ENCODE measurements at places on chromosomes 7 and 10.

- DNase-seq, result no peak
Observed at GRCh38 chr10:51074238-51075028, at the start of gene PRKG1. PRKG1 (plus strand) TSS chr10:51074487.

DNA sequence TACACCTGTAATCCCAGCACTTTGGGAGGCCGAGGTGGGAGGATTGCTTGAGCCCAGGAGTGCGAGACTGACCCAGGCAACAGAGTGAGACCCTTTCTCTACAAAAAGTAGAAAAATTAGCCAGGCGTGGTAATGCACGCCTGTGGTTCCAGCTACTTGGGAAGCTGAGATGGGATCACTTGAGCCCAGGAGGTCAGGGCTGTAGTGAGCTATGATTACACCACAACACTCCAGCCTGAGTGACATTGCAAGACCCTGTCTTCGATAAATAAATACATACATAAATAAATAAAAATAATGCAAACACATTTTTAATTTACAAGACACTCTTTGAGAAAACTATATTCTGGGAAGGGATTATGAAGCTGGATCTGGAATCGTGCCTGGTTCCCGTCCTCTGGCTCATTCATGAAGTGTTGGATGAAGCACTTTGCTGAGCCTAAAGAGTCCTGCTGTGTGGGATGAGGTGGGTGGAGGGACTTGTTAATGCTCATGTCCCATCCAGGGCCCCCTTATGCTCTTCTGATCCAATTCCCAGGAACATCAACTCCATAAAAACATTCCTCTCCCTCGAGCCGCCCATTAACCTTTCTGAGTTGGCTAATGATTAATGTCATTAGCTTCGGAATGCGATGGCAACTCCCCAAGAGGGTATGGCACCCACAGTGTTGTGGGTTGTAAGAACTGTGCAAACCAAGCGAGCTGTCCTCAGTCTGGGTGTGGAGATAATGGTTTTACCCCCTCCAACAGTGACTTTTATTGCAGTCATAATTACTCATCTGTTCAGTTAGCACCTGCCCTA lies 236.3 kb downstream of the BAMBI start:
- no peak for DNase-seq

- no peak for DNase-seq
Observed at GRCh38 chr7:1057416-1058291, 13.3 kb downstream of the GPR146 start.

- no peak for DNase-seq
Observed at GRCh38 chr10:8066124-8066523, 11.6 kb downstream of the GATA3 start.

GRCh38 chr10:6384847-6385246 lies 182.1 kb downstream of the PFKFB3 start:
- no peak for DNase-seq

DNA sequence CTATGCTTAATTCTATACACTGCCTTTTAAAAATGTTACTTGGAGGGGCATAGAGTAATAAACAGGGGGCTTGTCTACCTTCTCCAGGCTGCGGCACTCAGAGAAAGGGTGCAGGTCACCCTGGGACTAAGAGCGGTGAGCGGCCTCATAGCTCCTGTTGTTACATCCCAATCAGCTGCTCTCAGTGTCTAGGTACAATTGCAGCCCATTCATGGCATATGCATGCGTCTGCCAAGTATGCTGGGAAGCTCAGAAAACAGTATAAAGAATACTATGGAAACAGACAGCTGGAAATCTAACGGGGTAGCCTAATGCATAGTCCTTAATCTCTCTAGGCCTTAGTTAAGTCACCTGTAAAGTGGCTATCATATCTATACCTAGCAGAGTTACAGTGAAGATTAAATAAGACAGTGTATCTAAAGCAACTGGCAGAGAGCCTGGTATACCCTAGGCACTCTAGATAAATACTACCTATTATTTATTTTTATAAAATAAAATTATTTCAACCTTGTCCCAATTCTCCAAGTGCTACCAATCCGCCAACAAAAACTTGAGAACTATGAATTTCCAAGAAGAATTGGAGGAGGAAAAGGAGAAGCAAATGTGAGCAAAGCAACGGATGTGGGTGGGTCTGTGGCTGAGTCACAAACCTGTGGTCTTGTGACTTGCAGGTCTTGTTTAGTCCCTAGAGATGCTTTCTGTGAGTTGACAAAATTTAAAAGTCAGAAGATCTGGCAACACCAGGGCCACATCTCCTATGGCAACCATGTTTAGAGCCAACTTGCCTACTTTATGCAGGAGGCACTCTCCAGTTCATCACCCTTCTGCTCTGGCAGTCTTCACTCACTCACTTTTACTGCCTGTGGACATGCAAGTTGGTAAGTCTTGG lies 183.0 kb downstream of the RAPGEF5 start:
- peak; percentile 45 for DNase-seq

DNA sequence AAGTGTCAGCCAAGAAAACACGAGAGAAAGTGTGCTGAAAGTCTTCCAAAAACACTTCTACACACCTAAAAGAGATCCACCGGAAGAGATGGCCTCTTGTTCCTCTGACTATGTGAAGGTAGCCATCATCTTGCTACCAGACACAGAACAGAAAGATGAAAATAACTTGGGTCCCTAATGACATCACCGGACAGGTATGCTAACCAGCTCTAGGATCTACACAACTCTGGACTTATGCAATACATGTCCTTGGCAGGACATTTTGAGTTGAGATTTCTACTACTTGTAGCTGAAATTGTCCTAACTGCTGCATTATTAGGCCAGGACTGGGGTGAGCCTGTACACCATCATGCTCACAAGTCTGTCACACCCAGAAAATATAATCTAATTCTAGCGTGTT lies 358.7 kb downstream of the ELMO1 start:
- no peak for DNase-seq

GRCh38 chr7:26365077-26365900 lies 73.6 kb downstream of the SNX10 start:
- peak; percentile 46 for DNase-seq

DNA sequence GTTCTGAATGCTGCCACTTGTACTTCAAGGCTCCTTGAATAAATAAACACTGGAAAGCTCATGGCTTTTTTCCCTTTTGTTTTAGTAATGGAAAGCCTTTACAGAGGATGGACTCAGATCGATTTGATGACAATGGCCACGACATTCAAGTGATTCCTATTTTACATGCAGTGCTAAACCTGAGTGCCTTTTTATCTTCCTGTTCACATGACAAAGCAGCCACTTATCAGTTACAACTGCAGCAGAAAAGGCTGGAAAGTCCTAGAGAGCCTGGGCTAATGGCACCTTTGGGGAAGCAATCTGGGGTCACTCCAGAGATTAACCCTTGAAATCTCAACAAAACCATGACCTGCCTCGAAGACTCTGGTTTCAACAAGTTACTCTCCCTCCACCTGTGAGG lies 249.0 kb upstream of the AUTS2 start:
- no peak for DNase-seq

DNA sequence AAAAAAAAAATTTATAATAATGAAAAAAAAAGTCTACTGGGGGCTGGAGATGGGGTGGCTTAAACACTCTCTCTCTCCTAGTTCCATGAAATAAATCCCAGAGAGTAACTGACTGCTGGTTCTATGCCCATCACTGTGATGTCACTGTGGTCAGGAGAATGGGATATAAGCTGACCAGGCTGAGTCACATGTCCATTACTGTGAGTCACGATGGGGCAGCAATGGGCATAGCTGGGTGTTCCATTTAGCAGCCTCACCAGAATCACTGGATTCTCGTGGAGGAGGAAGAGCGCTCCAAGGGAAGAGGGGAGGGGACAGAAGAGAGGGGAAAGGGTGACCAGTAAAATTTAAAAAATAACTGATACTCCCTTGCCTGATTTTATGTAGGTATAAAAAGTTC lies 37.1 kb downstream of the MASTL start:
- no peak for DNase-seq

GRCh38 chr7:102897856-102898531 lies 14.8 kb upstream of the LRRC17 start:
- DNase-seq, result no peak

DNA sequence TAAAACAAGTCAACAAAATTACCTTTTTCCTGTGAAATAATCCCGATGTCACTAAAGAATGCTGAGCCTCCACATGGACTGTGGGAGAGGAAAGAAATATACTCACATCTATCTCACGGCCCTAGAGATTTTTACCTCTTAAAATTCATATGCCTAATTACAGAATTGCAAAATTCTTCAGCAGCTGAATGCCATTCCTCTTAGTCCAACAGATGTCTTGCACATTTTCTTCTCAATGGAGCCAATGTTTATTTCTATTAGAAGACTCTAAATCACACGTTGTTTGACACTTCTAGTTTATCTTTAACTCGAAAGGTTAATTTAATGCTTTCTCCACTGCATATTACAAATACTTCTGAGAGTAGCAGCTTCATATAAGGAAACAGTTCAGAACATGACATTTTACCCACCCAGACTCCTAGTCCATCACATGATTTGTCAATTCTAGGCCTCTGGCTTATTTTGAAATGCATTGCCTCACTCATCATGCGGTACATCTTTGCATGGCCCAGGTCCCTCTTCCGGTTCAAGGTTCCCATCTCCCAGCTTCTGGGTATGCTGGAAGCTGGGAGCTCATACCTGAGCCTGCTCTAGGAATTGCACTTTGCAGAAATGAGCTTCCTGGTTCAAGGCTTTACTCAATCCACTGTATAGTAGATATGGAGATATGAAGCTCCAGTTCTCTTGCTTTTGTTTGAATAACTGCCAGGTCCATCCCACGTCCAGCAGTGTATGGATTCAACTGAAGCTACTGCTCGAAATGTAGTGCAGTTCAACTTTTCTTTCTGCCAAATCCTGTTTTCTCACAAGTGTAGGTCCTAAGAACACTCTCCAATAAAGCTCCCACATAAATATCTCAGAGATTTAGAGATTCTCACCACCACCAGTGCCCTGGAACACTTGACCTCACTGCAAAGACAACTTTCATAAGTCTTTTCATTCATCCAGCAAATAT lies 306.2 kb downstream of the GPR37 start:
- no peak for DNase-seq

- DNase-seq, result no peak
Observed at GRCh38 chr7:24854866-24855265, 97.6 kb upstream of the GSDME start.

- no peak for DNase-seq
Observed at GRCh38 chr7:45193828-45194227, 36.2 kb downstream of the RAMP3 start.

GRCh38 chr10:79559726-79560125 lies 481 bp downstream of the SFTPA2 start:
- no peak for DNase-seq

GRCh38 chr10:103598654-103599115 lies 105.2 kb downstream of the NEURL1 start:
- DNase-seq, result no peak

GRCh38 chr10:4120096-4120853 lies 335.3 kb upstream of the KLF6 start:
- no peak for DNase-seq

DNA sequence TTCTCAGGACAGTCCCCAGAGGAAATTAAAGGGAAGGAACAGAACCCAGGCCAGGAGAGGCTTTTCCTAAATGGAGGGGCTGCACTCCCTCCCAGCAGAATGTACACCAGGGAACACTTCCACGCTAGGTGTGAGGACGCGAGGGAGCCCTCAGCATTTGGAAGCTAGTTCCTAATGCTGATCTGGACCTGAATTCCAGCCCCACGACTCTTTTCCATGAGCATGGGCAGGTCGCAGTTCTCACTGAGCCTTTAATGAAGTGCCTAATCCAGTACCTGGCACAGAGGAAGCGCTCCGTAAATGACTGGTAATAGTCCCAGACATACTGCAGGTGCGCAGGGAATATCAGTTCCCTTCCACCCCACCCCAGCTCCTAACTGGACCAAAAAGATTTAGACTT lies 1.1 kb downstream of the ALOX5 start:
- DNase-seq, result no peak

GRCh38 chr7:55132890-55133551 lies 114.2 kb downstream of the EGFR start:
- DNase-seq, result no peak
